ENCODE measurements at places on chromosomes 16 and 17.

- no peak for DNase-seq
Observed at GRCh38 chr17:41632482-41633105, 8.2 kb upstream of the KRT17 start.

DNA sequence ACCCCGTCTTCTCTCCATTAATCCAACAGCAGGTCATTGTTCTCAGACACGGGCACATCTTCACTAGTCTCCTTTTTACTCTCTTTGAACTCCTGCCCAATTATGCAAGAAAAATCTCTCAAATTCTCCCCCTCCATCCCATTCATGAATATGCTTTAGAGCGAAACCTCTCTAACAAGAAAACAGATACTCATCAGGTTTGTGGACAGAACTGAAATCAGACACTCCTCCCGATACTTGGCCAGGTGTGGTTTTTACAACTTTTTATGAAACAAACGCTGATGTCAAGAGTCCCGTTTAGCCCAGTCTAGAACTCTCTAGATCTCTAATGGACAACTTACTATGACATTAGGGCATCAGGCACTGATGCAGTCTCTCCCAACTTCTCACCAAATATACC, 40.9 kb downstream of the PIK3R5 start:
- no peak for DNase-seq

DNA sequence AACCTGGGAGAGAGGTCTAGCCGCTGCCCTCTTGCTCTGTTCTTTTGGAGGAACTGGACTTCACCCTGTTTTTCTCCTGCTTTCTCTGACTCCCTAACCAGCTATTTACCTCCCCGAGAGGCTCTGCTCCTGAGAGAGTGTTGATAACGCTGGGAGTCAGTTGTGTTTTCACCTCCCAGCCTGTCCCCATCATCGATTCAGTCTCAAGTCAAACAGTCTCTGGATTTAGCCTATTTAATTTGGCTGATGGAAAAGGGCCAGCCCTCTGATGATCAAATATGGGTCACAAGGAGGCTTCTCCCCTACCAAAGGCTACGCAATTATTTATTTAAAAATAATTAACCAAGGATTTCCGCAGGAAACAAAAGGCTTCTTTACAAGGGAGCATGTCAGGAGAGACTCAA, 31.8 kb downstream of the HNF1B start:
- DNase-seq, result no peak

DNA sequence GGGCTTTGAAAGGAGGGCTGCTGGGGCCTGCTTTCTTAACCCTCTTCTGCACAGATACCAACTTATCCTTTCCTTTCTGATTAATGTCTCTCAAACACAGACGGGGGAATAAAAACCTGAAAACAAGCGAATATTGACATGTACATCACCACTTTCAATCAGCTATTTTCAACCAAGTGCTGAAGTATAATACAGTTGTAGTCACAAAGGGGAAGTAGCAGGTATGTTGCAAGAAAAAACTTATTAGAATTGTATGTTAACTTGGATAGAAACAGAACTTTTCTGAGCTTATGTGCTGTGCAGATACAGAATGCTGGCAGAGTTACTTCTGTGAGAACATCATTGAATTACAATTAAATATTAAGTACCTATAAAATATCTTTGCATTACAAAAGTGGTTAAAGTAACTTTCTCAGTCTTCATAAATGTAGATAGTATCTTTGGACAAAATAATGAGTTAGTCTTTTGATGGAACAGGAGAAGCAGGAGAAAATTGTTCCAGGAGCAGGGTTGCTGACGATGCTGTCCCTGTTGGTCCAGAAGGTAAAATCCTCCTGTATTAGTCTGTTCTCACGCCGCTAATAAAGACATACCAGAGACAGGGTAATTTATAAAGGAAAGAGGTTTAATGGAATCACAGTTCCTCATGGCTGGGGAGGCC, 59.5 kb downstream of the RPTOR start:
- DNase-seq, result no peak

- no peak for DNase-seq
Observed at GRCh38 chr16:64903770-64904169, 218.1 kb downstream of the CDH11 start.

DNA sequence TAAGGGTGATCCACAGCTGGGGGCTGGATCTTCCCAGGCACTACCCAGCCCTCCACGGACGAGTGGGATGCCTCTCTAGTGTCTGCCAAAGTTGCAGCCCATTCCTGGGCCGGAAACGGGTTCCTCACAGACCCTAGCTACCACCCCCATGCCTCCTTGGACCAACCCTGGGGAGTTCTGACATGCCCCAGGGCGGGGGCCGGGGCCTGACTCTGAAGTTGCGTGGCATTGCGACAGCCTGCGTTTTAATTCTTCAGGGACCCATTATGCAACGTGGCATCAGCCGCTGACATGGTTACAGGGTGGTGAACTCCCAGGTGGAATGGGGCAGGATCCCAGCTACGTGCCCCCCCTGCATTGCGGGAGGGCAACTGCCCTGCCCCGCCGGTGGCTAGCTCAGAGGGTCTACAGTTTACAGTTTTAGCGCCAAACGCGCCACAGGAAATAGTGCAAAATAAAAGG, 2.7 kb downstream of the CBX4 start:
- DNase-seq, result no peak

DNA sequence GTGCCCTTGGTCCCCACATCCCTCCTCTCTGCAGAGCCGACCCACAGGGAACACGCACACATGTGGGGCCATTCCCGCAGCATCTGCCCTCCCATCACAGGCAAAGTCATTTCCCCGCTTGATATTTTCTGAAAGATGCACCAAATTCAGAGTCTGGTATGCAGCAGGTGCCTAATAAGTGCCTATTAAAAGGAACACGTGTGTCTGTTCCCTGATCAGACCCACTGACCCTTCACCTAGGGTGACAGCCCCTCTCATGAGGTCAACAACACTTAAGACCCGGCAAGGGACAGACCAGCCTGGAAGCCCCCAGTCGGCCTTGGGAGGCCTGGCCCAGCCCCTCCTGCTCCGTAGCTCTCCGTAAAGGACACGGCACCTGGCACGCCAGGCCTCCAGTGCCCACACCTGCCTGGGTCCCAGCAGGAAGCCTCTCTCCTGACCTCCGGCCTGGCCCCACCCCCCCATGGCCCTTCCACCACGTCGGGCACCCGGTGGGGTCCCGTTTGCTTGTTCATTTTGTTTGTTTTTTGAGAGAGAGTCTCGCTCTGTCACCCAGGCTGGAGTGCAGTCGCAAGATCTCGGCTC, 20.0 kb downstream of the UNKL start:
- DNase-seq, result no peak

DNA sequence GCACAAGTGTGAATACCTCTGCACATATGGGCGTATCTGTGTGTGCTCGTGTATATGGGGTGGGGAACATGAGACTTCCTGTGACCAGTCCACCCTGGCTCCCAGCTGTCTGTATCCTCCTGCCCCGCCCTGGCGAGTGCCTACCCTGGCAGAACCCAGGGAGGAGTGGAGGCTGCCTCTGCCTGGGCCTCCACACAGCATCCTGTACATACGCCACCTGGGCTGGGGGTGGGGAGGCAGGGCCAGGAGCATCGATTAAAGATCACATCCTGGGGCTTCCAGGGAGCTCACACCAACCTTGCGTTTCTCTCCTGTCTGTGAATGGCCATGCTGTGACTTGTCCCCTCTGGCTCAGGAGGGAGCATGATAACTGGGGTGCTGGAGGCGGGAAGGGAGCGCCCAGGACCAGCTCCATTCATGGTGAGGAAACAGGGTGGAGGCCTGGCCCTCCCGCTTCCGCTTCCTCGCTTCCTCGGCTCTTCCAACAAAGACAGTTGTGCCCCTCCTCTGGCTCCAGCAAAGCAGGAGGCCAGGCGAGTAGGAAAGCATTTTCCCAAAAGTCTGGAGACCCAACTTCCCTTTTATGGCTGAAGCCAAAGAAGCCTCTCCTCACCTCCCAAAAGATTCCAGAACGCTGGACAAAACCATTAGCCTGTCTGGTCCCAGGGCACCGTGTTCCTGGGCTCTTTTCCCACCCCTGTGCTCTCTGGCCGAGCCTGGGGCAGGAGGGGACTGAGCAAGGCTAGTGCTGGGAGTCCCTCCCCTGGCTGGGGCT, 22.9 kb downstream of the ADAM11 start:
- no peak for DNase-seq

DNA sequence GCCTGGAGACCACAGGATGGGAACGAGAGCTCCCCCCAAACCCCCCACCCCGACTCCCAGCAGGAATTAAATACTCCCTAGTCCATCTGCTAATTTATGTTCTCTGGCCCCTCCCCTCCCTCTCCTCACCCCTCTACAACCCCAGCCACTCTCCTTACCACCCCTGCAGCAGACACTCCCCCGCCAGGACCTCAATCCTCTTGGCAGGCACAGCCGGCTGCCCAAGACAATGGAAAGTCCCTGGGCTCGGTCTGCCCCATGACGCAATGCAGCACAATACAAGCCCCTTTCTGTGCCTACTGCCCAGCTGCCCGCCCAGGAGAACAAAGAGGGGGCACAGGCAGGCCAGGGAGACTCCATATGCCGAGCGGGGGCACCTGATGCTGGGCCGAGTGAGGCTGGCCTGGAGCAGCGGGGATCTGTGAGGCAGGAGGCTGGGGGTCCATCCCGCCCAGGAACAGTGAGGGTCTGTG, 30.3 kb upstream of the CDC42EP4 start:
- no peak for DNase-seq

DNA sequence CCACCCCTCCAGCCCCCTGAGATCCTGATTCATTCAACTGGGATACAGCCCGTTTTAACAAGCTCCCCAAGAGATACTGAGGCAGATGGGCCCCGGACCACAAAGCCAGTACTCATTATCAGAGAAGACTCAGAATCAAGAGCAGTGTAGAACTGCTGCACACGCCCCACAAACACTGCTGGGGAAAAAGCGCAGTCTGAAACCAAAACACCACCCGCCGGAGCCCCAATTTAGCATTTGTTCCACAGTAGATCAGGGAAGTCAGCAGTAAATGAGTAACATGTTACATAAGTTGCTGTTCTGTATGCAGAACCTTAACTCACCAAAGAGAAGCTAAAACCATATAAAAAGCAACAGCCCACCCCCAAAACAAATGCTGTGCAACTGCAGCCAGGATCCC, 123.6 kb downstream of the CDYL2 start:
- DNase-seq, result no peak

GRCh38 chr17:17494499-17494869, 1.7 kb downstream of the RASD1 start:
- no peak for DNase-seq

Measured in activated CD8-positive, alpha-beta memory T cell treated with anti-CD3 and anti-CD28 coated beads for 1 hour (primary cell).